Chondrocyte (in vitro differentiated cells): ENCODE measurements at places on chromosomes 16 and 17.
A peak's percentile ranks its signal among the peaks of the same experiment; 100 is the strongest.

DNA sequence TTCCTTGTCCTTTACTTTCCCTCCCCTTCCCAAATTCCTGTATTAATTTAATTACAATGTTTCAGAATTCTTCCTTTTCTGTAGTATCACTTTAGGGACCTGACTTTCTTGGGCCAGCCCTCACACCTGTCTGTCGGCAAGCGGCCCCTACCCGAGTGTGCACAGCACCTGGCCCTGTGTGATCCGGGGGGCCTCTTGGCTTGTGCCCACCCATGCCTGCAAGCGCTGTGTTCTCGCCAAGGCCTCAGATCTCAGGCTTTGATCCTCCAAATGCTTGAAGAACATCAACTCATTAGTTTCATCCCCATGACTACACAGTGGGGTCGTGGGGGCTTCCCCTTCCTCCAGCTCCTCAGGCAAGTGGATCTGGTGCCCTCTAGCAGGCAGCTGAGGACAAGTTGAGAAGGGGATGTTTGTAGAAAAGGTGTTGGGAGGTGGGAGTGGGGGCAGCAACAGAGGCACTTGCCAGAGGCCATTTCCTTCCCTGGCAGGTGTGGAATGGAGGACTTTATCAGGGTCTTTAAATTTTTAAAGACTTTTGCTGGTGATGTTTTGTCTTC is 15.7 kb upstream of the CDH3 start:
- DNase-seq: no peak

DNA sequence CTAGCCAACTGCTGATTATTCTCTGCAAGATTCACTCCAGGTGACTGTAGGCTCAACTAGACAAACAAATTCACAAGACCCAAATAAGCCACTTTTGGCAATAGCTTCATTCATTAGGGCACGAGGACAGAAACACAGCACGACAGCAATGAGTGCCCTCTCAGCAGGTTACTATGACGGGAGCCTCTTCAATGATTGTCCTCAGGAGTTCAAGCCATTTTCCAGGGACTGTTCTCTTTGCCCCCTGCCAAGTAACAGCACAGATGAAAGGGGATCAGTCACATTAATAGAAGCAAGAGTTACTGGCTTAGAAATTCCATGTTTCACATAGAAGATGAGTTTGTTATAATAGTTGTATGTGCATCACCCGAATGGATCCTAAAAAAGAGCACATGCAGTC is 712.2 kb downstream of the CDH8 start:
- DNase-seq: no peak

- DNase-seq: no peak
Measured at GRCh38 chr17:1930337-1930645, 94.8 kb downstream of the RTN4RL1 start.

DNA sequence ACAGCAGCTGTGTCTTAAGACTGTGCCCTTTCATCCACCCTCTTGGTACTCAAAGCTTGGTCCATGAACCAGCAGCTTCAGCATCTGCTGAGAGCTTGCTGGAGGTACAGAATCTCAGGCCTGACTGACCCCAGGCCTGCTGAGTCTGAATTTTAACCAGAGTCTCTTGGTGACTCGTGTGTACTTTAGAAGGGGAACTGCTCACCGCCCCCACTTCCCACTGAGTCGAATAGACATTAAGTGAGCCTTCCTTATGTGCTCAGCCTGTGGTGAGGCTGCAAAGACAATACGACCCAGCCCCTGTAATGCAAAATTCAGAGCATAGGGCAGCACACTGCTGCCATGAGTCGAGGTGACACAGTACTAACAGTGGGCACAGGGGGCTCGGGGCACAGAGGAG is 662.8 kb downstream of the WWOX start:
- DNase-seq: no peak

- no peak for DNase-seq
Measured at GRCh38 chr16:75928295-75928694, 202.0 kb upstream of the CPHXL start.

DNA sequence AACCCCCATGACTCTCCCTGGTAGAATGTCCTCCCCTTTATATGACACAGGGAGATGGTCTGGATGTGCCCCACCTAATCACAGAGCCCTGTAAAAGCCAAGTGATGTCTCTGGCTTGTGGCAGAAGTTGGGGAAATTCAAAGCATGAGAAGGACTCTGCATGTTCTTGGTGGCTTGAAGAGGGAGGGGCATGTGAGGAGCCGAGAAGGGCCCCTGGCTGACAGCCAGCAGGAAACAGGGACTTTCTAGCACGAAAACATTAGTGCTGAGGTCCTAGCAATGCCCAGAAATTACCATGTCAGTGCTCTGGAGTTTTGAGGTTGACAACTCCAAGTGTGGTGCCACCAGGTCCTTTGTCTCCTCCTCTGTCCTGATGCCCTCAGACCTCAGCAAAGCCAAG is 75.9 kb downstream of the USP22 start:
- no peak for DNase-seq

DNA sequence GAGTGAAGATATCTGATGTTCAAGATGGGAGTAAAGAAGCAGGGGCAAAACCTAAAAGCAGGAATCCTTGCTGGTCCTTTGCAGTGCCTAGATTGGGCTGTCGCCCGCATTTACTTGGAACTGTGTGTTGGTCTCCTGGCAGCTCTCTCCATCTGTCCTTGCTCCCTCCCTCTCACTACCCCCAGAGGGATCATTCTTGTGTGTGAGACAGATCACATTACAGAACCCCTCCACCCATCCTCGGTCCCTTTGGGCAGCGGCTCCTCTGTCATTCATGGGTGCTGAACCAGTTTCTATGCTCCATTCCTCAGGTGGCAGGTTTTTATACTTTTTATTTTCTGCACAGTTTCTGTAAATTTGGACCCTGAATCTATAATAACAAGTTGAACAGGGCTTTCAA is 99.4 kb upstream of the MYOCD start:
- peak; percentile 28 for DNase-seq

DNA sequence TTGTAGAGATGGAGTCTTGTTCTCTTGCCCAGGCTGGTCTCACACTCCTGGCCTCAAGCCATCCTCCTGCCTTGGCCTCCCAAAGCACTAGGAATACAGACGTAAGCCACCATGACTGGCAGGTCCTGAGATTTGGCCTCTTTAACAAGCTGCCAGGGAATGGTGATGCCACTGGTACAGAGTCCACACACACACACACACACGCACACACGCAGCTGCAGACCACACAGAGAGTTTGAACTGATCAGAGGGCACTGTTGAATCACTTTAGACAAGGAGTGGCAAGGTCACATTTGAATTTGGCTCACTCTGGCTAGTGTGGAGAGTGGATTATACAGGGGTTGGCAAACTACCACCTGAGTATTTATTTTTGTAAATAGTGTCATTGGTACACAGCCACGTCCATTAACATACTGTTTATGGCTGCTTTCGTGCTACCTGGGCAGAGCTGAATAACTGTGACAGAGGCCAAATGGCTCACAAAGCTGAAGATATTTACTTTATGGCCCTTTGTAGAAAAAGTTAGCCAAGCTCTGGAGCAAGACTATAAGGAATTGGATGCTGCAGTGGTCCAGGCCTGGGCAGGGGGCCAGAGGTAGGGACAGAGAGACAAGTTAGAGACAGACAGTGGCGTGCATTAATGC is 9.9 kb downstream of the ITPRIPL2 start:
- DNase-seq: no peak

DNA sequence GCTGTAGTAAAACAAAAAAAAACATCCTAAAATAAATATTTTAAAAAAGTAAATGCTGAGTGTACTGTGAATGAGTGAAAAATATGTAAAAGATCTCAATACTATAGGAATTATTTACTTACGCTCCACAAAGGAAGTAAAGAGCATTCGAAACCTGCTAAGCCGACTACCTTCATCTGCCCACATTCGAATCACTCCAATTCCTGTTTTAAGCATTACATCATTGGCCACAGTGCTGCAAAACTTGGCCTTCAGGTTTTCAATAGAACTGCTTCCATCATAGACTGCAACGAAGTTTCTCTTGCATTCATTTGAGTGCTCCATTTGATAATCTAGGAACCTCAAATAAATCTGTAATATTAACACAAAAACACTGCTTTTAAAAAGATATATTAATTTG is 34.4 kb downstream of the NETO2 start:
- DNase-seq: no peak

- no peak for DNase-seq
Measured at GRCh38 chr16:85288869-85289660, 176.8 kb upstream of the CIBAR2 start.

DNA sequence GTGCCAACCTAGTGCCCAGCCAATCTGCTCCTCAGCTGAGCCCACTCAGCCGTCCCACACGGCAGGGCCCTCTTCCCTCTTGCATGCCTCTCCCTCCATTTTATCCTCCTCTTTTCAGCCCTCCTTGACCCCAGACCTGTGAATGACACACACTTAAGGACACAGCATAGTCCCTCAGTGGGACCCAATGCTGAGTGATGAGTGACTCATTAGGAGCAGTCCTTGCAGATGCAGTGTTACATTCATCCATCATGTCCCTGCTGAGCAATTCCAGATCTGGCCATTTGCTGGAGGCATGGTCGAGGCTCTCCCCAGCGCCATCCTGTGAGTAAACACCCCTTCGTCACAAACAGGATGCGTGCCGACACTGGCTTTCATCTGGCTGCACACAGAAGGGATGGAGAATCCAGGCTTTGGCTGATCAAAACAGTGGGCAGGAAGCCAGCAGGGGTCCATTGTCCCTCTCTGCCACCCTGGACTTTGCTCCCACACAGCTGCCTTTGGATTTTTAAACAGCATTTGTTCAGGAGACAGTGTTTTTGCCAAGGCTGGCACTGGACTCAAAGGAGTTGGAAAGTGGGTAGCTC is 122.6 kb downstream of the AXIN2 start:
- DNase-seq: no peak

GRCh38 chr16:30924913-30925631 is 1.7 kb downstream of the FBXL19 start:
- no peak for DNase-seq

- DNase-seq: no peak
Measured at GRCh38 chr16:57544124-57544653, 1.7 kb downstream of the ADGRG5 start.

DNA sequence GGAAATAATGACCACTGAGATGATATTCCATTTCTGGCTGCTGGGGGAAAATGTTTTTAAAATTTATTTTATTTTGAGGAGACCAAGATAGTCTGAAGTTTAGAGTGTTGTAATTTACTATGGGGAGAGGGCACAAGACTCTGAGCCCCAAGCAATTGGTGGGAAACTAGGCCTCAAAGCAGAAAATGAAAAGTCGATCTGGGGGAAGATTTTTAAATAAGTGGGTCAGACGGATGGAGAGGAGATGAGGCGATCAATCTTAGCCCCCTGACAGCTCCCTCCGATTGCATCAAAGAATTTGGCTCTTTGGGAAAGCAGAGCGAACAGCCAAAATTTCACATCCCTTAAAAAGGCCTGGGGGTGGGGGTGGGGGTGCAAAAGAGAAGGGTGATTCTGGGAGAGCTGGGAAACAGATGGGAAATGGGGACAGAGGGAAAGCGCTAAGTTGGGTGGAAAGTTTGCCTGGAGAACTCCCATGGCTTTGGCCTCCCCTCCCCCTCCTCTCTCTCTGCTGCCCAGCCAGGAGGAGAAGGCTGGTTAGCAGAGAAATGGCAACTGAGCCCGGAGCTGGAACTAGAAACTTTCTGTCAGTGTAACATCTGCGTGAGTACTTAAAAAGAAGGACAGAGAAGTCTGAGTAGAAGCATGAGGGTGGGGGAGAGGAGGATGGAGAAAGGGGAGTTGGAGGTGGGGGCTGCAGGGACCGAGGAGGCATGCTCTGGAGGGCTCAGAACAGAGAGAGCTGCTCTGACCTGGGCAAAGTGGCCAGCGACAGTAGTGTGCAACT is 1.4 kb upstream of the HOXB2 start:
- no peak for DNase-seq

DNA sequence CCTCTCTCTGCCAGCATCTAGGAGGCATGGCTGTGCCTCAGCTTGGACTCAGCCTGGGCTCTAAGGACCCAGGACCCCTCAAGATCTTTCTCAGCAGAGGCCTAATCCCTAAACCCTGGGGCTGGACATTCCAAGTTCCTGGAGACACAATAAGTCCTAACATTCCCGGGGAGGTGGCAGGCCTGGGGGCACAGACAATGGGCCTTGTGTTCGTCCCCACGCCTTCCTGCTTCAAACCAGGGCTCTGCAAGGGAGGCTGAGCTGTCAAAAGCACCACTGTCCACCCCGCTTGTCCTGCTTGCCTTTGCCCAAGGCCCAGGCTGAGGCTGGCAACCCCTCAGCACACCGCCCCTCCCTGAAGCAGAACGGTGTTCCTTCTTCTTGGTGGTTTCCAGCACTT is 13.7 kb downstream of the SDK2 start:
- peak; percentile 56 for DNase-seq

DNA sequence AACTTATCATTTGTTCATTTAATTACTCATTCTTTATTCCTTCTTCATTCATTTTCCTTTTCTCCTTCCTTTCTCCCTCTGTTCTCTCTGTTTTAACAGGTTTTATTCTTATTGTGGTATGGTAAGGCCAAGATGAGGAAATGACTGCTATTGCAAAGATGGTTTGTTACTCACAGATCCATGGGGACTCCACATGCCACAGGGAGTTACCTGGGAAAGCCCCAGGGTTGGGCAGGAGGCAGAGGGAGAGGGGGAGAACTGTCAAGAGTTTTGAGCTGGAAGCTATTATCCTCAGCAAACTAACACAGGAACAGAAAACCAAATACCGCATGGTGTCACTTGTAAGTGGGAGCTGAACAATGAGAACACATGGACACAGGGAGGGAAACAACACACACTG is 453.3 kb downstream of the WWOX start:
- DNase-seq: no peak

GRCh38 chr17:21389394-21389793 is 13.2 kb downstream of the KCNJ12 start:
- no peak for DNase-seq

GRCh38 chr17:79290726-79291125 is 216.1 kb downstream of the ENGASE start:
- DNase-seq: no peak

DNA sequence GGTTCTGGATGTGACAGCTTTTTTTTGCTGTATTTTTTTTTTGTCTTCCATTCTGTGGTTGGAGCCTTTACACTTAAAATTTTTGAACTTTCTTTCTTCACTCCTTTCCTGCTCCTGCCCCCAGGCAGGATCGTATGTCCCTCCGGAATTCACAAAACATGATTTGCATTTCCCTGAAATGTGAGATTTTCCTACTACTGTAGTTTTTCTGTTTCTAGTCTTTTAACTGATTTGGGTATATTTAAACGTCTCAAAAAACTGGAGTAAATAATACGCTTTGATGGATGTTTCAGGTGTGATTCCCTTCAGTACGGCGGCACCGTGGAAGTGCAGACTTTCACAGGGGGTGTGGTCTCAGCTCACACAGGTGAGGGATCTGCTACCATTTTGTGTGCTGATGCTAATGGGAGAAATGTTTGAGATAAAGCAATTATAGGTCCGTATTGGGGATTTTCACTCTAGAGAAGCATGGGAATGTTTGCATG is 686 bp downstream of the SRCAP start:
- DNase-seq: no peak

GRCh38 chr17:73423806-73424205 is 112.0 kb upstream of the CDC42EP4 start:
- DNase-seq: peak; percentile 77

- peak; percentile 89 for DNase-seq
Measured at GRCh38 chr16:85390511-85391174, 222.5 kb upstream of the GSE1 start.

GRCh38 chr16:87602001-87602775 is at the start of gene JPH3:
JPH3 (plus strand) TSS chr16:87602508; CDS start chr16:87603147, 639 bp downstream.
- no peak for DNase-seq

- no peak for DNase-seq
Measured at GRCh38 chr17:57407287-57408070, 151.2 kb downstream of the MSI2 start.
